ENCODE measurements at places on chromosomes 5 and 9.

- no peak for DNase-seq
These were observed 45.1 kb downstream of the BNC2 start for GRCh38 chr9:16825331-16825725.

DNA sequence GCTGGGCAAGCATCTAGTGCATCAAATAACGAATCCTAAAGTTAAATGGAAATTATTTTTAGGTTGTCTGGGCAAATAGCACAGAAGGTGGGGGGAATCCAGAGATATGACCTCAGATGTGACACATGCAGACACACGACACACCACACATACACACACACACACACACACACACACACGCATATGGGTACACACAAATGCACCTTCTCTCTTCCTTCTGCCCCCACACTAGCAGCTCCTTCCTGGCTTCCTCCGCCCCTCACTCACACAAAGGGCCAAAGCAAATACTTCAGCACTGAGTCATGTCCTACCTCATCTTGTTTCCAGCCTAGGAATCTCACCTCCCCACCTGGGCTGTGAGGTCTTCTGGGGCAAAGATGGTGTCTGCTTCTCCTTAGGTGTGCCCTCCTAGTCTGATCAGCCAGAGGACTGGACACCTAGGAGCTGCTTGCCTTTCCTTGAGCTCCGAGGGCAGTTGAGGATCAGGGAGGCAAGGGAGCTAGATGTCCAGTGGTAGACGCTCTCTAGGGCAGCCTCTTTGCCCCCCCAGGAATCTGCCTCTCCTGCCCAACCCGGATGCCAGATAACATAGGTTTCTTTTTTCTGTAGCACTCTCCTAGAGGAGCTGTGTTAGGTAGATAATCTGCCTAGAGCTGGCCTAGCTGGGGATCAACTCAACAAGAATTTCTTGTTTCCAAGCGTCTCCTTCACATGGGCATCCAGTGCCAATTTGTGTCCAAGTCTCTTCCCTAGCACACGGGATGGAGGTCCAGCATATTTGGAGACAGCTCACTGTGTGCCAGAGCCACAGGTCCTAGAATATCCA lies 14.3 kb upstream of the JADE2 start:
- no peak for DNase-seq

GRCh38 chr5:65041296-65042158 lies 272.8 kb downstream of the CWC27 start:
- no peak for DNase-seq

- DNase-seq, result no peak
These were observed 82.0 kb downstream of the SLC1A1 start for GRCh38 chr9:4572184-4572826.

GRCh38 chr9:108400297-108400696 lies 455.5 kb downstream of the ACTL7B start:
- DNase-seq, result no peak

GRCh38 chr5:26843677-26844076 lies 194.7 kb downstream of the CDH9 start:
- DNase-seq, result no peak

DNA sequence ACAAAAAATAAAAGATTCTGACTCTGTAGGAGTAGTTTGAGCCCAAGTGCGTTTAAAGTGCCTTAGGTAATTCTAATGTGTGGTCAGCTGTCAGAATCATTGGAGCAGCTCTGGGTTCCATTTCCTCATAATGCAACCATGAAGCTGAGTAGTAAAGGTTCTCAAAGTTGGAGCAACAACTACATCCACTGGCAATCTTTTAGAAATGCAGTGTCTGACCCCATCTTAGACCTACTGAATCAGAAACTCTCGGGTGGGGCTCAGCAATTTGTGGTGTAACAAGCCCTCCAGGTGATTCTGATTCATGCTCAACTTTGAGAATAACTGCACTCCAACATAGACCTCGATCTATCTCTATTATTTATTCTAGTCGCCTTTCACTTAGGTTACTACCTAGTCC lies 7.6 kb upstream of the ALDH1A1 start:
- DNase-seq, result no peak

- no peak for DNase-seq
These were observed 47.0 kb upstream of the CLK4 start for GRCh38 chr5:178673801-178674295.

DNA sequence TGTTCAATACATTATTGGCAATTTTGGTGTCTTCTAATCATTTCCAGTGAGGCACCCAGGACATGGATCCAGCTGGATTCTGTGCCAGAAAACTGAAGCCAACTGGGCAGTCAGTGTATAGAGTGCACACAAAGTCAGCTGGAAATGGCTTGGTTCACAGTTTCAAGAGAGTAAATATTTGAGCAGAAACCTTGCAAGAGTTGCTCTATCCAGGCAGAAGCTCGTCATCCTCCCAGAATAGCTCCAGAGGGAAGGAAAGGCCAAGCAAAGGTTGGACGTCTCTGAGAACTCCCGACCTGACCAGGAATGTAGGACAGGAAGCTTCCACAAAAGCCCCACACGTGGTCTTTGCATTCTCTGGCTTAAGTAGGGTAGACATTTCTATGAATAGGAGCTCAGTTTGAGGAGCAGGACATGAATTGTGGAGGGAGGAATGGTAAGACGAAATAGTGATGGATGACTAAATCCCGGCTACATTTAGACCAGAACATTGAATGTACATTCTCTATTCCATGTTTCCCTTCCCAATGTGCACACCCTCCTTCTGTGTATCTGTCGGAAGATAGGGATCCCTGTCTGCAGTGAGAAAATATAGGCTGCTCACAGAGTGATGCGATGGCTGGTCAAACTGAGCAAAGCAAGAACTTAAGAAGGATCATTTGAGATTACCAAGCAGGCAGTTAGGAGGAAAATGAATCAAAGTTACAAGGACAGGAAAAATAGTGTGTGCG lies 72.7 kb upstream of the FCN2 start:
- peak; percentile 30 for DNase-seq

- DNase-seq, result no peak
These were observed 1.6 kb upstream of the PRDM6 start for GRCh38 chr5:123087173-123088030.

GRCh38 chr5:151509231-151509630 lies 61.8 kb downstream of the SLC36A1 start:
- no peak for DNase-seq

- DNase-seq, result no peak
These were observed 789 bp downstream of the COL27A1 start for GRCh38 chr9:114155995-114156656.

GRCh38 chr9:98740226-98740881 lies 31.6 kb upstream of the GABBR2 start:
- no peak for DNase-seq

GRCh38 chr5:76670508-76670907 lies 45.4 kb upstream of the F2R start:
- no peak for DNase-seq

- DNase-seq, result no peak
These were observed 1.1 kb downstream of the SLC31A1 start for GRCh38 chr9:113222482-113222841.

DNA sequence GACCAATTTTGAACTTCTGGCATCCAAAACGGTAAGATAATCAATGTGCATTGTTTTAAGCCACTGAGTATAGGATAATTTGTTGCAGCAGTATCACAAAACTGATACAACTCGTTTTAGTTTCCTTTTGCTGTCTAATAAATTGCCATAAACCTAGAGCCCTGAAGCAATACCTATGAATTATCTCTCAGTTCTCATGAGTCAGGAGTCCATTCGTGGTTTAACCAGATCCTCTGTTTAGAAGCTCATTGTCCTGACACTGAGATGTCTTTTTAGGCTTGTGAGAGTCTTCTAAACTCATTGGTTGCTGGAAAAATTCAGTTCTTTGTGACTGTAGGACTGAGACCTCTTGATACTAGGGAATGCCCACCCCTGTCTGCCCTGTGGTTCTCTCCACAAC lies 262.9 kb downstream of the SEMA5A start:
- no peak for DNase-seq

DNA sequence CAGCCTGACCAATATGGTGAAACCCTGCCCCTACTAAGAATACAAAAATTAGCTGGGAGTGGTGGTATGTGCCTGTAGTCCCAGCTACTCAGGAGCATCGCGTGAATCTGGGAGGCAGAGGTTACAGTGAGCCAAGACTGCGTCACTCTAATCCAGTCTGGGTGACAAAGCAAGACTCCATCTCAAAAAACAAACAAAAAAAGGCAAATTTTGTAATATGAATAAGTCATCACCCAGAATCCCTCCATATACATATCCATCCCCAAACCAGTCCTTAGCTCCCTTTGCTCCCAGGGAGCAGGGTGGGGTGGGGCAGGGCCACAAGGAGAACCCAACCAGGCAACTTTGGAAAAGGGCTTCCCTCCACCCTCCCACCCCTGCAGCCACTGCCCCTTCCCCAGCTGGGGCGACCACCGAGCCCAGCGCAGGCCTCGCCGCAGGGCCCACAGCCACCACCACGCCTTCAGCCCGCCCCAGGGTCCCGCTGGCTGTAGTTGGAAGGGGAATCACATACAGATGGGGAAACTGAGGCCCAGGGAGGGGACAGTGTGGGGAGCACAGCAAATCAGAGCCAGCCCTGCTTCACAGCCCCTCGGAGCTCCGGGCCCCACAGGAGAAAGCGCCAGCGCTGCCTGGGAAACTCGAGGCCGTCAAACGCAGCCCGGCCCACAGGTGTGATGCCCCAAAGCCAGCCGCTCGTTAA lies 7.8 kb downstream of the NOTCH1 start:
- DNase-seq, result no peak

- DNase-seq, result no peak
These were observed 8.3 kb downstream of the SHB start for GRCh38 chr9:38060681-38061080.

GRCh38 chr9:131658377-131659129 lies 81.3 kb downstream of the RAPGEF1 start:
- DNase-seq, result peak; percentile 82

GRCh38 chr9:81637276-81637675 lies 52.1 kb downstream of the TLE1 start:
- DNase-seq, result no peak

- peak; percentile 84 for DNase-seq
These were observed 30.4 kb downstream of the DUSP1 start for GRCh38 chr5:172740428-172741205.

DNA sequence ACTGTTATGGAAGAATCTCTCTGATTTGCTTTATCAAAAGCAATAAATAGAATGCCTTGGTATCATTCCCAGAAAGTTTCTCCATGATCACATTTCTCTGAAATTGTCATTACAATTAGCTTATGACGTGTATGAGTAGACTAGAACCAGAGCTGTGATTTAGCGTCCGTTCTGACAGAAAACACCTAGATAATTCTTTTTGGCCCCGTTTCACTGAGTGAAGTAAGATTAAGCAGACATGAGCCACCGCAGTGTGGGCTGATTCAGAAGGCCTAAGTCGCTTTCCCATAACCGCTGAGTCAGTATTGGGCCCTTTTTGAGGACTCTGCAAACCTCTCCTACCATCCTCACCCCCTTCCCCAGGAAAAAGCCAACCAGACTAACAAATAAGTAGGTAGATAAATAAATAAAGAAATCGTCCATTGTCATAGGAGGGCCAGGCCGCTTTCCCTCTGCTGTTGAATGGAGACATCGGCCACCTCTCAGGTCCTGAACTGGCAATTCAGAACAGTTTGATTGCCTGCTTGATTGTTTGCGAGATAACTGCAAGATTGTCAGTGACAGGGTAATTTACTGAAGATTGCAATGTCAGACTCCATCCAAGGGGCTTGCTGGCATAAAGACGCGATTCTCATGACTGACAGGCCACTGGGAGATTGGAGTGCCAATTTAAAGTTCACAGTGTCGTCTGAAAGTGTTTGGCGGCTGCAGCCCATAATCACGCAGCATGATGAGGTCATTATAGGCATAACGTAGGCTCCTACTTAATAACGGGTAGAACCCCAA lies 105.0 kb upstream of the WWC1 start:
- DNase-seq, result no peak

DNA sequence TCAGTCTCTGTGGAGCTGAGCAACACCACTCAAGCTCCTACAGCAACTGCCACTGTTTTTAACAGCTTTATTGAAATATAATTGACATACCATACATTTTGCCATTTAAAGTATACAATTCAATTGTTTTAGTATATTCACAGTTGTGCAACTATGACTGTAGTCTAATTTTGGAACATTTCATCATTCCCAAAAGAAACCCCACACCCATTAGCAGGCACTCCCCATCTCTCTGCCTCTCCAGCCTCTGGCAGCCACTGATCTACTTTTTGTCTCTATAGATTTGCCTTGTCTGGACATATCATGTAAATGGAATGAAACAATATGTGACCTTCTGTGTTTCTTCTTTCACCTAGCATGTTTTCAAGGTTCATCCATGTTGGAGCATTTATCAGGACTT lies 43.5 kb downstream of the RUSC2 start:
- no peak for DNase-seq

GRCh38 chr9:82570226-82570625 lies 492.7 kb downstream of the RASEF start:
- DNase-seq, result no peak

GRCh38 chr5:26700759-26701384 lies 337.5 kb downstream of the CDH9 start:
- DNase-seq, result peak; percentile 14

Measured in non-pigmented ciliary epithelial cell (primary cell).